Epithelial cell of esophagus (primary cell): ENCODE measurements at places on chromosomes 11 and 22.
A peak's percentile ranks its signal among the peaks of the same experiment; 100 is the strongest.

GRCh38 chr11:45181193-45181888 is 34.9 kb downstream of the PRDM11 start:
- DNase-seq = no peak

GRCh38 chr11:78786086-78786485 is 211.4 kb upstream of the NARS2 start:
- DNase-seq = no peak

DNA sequence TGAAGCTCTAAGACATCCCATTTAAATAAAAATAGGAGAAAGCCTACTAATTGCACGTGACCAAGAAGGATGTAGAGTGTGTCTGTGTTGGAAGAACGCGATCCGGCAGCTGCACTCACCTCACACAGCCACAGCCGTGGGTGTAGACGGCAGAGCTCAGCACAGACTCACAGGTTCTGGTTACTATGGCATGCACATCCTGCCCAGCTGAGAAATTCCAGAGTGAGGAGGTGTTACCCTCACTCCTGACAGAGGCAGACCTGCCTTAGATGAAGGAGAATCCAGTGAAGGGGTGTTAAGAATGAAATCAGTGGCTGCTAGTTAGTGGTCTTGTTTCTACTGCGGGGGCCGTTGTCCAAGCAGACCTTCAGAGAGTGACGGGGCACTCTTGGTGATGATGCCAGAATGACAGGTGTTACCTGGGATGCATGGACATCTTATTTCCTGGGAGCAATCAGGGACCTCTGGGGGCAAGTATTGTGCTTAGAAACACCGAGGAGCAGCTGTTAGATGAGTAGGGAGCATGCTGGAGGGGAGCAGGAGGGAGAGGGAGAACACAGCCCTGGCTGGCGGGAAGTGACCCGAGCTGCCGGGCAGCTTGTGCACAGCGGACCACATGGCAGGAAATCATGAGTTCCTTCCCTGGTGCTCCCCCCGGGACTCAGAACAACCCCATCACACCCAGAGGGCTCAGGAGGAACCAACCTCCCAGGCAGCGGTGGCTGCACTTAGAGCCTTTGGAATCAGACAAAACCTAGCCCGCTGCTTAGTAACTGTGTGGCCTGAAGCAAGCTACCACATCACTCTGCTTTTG is 12.3 kb downstream of the KCNJ5 start:
- DNase-seq = peak; percentile 88

DNA sequence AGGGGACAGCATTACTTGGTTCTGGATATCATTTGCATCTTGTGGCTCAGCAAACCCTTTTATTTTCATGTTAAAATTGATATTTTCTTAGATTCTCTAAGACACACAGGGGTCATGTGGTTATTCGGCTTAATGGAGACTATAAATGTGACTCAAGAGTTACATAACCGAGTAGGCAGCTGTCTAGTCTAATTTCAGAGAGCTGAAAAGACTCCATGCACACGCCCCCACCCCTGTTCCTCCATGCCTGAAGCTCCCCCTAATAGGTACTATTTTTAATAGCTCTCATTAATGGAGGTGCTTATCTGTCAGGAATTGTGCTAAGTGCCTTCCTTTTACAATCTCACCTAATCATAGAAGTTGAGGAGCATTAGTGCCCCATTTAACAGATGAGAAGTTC is 189.2 kb upstream of the ARHGAP20 start:
- no peak for DNase-seq

GRCh38 chr11:19200410-19201201 is 1.2 kb downstream of the CSRP3 start:
- DNase-seq = peak; percentile 33

- no peak for DNase-seq
These were observed 40.7 kb upstream of the CLMP start for GRCh38 chr11:123235656-123236261.

- no peak for DNase-seq
These were observed 60.9 kb upstream of the LMO2 start for GRCh38 chr11:33952805-33953204.

- DNase-seq = peak; percentile 69
These were observed 912.8 kb downstream of the DLG2 start for GRCh38 chr11:84714316-84714780.

GRCh38 chr22:21593406-21594232 is 26.1 kb downstream of the UBE2L3 start:
- no peak for DNase-seq

GRCh38 chr11:47587723-47588326 is 1.3 kb downstream of the FAM180B start:
- no peak for DNase-seq

GRCh38 chr22:39655831-39656230 is 85.3 kb downstream of the CACNA1I start:
- DNase-seq = no peak

DNA sequence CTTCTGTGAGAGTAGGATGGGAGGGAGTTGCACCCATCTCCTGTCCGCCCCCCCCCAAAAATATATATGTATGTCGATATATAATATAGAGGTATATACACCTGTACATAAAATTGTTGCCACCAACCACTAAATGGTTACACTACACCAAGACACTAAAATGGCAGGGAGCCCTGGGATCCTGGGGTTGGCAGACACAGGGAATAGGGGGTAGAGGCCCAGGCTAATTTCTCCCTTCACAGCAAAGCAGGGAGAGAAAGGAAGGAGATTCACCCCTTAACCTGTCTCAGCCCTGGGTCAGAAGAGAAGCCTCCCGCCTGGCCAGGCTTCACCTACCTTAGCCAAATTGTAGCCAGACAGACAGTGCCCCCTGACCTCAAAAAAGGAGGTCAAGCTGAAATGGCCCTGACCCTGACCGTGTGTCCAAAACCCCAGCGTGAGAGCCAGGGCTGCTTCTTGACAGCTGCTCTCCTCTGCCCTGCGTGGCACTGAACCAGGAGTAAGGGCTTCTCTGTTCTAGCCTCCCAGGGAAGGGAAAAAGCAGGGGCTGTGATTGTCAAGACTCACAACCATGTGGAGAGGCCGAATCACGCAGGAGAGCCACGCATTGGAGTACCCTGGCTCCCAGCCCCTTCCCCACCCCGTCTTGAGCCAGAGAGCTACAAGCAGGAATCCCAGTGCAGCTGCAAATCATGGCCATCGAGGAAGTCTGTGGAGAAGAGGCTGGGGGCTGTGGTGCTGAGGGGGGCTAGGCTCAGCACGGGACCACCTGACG is 40.5 kb downstream of the SGSM3 start:
- DNase-seq = no peak

GRCh38 chr11:118002010-118002540 is 15.9 kb downstream of the IL10RA start:
- no peak for DNase-seq

- DNase-seq = peak; percentile 29
These were observed 121.3 kb downstream of the NECTIN1 start for GRCh38 chr11:119607726-119608125.

GRCh38 chr22:37148742-37149665 is 712 bp downstream of the IL2RB start:
- DNase-seq = no peak

GRCh38 chr11:19728436-19728835 is 15.8 kb downstream of the NAV2 start:
- DNase-seq = no peak

- no peak for DNase-seq
These were observed 54.3 kb downstream of the BTG4 start for GRCh38 chr11:111457731-111458368.

GRCh38 chr22:27888310-27888709 is 30.7 kb downstream of the PITPNB start:
- DNase-seq = no peak

- no peak for DNase-seq
These were observed 544 bp downstream of the C11orf91 start for GRCh38 chr11:33700063-33700501.

DNA sequence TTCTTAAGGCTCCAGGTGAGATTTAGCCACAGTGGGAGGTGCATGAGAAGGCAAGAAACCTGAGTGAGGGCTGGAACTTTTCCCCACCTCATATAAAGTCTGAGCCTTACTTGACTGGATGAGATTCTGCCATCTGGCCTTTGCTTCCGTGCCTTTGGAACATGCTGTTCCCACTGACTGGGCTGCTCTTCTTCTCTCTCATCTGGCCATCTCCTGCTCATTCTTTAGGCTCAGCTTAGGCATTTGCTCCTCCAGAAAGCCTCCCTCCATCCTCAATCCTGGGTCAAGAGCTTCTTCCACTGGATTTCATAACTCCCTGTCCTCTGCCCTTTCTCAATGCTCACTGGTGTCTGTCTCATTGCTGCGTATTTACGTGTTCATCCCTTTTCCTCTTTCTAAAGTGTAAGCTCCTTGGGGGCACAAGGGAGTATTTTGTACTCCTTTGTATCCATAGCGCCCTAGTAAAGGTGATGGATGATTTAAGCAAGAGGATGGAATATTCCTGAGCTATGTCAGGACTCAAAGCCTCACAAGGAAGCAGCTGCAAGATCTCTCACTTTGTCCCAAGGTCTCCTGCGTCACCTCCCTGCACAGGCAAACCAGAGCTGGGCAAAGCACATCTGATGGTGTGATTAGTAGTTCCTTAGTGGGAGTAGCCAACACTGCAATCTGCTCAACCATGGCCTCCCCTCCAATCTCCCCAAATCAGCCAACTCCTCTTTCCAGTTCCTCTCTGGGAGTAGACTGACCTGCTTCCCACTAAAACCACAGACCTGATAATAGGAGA is 15.3 kb downstream of the HSPA8 start:
- no peak for DNase-seq

GRCh38 chr22:35435201-35435740 is 35.3 kb downstream of the MCM5 start:
- DNase-seq = no peak

DNA sequence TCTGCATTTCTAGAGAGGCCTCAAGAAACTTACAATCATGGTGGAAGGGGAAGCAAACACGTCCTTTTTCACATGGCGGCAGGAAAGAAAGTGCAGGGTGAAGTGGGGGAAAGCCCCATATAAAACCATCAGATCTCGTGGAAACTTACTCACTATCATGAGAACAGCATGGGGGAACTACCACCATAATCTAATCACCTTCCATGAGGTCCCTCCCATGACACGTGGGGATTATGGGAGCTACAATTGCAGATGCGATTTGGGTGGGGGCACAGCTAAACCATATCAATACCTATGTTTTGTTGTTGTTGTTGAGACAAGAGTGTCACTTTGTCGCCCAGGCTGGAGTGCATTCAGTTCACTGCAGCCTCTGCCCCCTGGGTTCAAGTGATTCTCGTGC is 29.9 kb downstream of the SFI1 start:
- DNase-seq = no peak

DNA sequence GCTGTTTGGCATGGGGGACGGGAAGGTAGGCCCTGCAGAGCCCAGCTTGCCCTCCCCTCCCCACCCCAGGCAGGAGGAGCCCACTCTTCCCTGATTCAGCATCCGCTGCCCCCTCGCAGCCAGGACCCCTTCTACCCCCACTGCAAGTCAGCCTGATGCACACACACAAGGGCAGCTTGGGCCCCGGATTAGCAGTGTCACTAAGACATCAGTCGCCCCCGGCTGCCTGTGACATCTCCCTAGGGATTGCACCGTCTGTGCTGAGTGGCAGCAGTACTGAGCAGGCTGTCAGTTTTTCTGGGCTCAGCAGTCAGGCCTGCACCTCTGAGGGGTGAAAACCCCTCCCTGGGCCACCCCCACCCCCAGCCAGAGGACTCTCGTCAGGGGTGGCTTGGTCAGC is 30.4 kb upstream of the SYT7 start:
- DNase-seq = no peak

DNA sequence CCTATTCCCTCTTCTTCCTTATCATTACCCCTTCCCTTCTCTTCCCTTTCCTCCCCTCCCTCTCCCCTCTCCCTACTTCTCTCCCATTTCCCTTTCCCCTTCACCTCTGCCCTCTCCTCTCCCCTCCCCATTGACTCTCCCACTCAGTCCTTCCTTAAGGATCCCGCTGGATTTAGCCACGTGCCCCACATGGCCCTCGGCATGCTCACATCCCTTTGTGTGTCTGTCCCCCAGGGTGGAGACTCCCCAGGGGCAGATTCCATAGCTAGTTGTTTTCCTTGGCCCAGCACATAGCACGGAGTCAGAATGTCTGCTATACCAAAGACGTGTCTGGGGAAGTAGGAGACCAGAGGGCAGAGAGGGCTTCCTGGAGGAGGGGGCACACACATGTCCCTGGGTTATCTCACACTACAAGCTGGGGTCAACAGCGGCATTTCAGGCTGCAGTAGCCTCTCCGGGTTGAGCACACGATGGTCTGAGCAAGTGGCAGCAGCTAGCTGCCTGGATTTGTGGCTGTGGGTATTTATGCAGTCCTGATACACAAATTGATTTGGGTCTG is 487.0 kb downstream of the TBC1D22A start:
- no peak for DNase-seq

DNA sequence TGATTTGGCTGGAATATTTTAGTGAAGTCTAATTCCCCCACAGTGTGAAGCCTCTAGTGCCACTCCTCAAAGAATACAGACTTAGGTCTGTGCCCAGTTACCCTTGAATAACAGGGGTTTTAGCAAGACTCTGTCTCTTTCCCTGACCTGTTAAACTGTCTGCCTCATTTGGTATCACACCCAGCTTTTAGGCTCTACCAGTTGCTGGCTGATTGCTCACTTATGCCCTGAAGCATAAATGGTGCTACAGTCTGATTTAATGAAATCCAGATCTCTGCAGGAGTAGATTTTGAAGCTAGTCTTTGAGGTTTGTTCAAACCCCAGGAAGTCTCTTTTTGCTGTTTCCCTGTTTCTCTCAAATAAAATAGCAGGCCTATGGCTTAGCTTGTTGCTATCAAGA is 45.2 kb upstream of the LIPT2 start:
- DNase-seq = peak; percentile 72

- DNase-seq = no peak
These were observed 310.8 kb upstream of the PITPNB start for GRCh38 chr22:28229566-28230485.

DNA sequence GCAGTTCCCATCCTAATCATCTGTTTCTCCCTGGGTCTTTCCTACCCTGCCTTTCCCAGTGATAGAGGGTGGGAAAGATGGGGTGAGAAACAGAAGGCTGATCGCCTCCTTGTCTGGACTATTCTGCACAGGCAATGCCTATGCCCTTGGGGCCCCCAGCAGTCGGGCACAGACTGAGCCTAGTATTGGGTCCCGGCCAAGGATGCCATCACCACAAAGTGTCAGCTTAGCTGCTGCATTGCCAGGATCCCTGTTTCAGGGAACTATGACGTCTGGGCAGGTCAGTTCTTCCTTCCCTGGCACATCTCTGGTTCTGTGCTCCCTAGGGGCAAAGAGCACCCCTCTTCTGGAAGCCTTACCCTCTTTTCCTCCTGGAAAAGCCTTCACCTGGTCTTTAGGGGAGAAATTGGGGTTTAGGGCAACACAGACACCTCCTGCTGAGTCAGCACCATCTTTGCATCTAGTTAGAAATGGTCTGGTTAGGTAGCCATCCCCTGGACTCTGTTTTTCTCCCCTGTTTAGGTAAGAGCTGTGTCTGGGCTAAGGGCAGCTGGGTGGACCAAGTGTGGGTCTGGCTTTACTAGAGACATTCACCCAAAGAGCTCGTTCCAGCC is 2.1 kb downstream of the ADAMTS8 start:
- no peak for DNase-seq

- no peak for DNase-seq
These were observed 121.7 kb downstream of the MIAT start for GRCh38 chr22:26779108-26779507.
